ENCODE measurements at places on chromosomes 13 and 19.
A peak's percentile ranks its signal among the peaks of the same experiment; 100 is the strongest.

- DNase-seq = no peak
Measured at GRCh38 chr19:45852983-45853382, 10.0 kb downstream of the SYMPK start.

DNA sequence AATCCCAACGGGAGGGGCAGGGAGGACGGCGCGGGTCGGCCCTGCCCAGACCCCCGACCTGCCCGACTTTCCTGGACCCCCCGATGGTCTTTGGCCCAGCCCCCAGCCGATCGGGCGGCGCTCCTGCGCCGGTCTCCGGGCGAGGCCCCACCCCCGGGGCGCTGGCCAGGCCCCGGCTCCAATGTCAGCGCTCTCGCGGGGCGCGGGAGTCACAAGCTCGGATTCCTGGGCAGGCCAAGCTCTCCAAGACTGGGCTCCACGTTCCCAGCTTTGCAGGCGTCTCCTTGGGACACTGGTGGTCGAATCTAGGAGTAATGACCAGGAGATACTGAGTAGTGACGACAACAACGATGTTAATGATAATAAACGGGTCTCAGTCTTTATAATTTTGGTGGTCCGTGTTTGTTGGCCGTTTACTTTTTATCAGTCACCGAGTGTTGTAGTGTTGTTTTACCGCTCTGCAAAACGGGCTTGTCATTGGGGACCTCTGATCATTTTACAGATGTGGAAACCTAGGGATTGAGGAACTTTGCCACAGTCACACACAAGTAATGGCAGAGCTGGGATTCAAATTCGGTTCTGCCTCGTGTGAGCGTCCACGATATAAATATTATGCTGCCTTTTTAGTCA, 545 bp downstream of the RAD23A start:
- peak; percentile 35 for DNase-seq

- no peak for DNase-seq
Measured at GRCh38 chr13:107865643-107866031, 349.7 kb downstream of the LIG4 start.

- no peak for DNase-seq
Measured at GRCh38 chr13:77230560-77230959, 96.3 kb downstream of the MYCBP2 start.

- no peak for DNase-seq
Measured at GRCh38 chr13:97307882-97308624, 85.9 kb downstream of the MBNL2 start.

GRCh38 chr19:2488405-2488941, 12.5 kb downstream of the GADD45B start:
- DNase-seq = no peak

DNA sequence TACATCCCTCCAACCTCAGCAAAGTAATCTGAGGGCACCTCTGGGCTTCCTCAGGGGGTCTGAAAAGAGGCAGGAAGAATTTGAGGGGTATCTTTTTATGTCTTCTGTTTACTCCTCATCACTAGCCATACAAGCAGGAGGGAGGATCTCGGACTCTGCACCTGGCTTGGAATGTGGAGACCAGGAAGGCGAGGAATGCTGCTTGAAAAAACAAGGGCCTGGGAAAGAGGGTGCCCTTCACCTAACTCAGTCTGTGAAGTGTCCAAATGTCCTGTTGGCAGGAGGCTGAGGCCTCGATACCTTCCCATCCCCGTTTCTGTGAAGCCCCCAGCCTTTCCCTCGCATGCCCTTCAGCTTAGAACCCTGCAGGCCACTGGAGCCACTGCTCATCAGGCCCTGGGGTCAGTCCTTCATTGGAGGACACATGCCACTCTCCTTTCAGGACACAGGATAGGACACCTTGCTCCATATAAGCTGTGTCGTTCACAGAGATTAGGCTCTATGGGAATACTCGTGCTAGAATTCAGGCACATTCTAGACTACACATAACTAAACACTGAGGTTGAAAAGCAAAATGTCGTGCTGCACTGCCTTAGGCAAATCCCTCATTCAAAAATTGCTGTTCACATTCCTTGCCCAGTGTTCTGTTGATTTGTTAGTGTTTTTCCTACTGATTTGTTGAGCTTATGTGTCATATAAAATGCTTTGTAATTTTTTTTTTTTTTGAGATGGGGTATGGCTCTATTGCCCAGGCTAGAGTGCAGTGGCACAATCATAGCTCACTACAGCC, 49.7 kb downstream of the ESD start:
- DNase-seq = no peak

DNA sequence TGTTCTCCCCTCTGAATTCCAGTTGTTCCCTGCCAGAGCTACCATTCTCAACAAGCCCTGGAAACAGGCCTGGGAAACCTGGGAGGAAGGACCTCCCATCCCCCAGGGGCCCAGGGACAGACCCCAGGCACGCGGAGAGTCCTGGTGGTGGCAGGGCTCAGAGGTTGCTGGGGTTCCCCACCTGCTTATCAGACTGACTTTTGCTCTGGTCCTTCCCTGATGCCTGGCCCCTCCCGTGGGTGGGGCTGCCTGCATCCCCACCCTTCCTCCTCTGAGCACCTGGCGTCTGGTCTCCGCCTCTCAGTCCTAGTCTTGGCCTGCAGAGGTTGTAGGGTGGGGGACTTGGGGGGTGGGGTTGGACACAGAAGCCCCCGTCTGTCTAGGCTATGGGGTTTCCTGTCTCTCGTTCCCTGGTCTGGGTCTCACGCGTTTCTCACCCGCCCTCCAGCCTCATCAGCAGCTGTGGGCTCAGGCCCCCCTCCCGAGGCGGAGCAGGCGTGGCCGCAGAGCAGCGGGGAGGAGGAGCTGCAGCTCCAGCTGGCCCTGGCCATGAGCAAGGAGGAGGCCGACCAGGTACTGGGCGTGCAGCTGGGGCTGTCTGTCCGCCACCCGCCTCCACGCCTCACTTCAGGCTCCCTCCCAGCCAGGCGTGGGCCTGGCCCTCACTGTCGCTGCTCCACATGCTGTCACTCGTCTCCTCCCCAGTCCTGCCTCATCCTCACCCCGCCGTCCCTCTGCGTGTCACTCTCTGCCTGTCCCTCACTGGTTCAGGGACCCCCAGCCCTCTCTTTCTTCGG, 13.6 kb downstream of the EPN1 start:
- DNase-seq = no peak

DNA sequence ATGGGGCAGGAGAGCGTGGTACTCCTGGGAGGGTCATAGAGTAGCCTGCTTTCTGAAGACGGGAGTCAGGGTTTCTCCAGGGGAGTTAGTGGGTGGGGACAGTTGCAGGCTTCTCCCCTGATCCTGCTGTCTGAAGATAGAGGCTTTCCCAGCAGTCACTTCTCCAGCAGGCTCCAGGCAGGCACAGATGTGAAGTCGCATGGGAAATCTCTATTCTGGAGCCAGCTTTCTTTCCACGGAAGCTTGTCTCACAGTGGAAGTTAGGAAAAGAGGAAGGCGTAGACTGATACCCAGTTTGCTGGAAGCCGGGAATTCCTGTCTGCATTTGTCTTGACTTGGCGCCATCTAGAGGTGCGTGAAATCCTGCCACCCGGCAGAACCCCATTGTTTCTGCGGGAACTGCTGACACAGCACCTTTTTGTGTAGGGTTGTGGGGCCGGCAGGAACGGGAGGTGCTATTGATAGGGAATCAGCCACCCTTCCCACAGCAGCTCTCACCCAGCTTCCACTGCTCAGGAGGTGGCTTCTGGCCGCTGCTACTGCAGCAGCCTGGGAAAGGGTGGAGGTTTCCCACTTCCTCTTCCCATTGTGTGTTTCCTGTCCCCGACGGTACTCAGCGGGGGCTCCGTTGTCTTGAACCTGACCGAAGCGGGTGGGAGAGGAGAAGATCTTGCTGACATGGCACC, 28.5 kb upstream of the NPAS1 start:
- DNase-seq = peak; percentile 64

DNA sequence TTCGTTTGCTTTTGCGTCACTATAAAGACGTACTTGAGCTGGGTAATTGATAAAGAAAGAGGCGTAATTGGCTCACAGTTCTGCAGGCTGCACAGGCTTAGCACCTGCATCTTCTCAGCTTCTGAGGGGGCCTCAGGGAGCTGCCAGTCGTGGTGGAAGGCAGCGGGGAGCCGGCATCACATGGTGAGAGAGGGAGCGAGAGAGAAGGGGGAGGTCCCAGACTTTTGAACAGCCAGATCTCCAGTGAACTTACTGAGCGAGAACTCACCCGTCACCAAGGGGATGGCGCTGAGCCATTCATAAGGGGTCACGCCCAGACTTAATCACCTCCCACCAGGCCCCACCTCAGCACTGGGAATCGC, 58.7 kb upstream of the F7 start:
- DNase-seq = no peak

DNA sequence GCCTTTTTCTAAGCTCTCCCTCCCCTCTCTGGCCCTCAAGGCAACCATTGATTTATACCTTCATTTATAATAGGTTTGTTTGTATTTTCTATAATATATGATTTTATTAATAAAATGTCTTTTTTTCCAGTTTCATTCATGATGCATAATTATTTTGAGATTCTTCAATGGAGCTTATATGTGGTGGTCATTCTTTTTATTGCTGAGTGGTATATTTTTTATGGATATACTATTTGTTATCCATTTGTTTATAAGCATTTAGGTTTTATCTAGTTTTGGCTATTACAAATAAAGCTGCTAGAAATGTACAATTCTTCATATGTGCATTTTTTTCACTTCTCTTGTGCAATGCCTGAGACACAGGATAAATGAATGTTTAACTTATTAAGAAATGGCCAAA, 10.8 kb downstream of the ZNF211 start:
- no peak for DNase-seq

DNA sequence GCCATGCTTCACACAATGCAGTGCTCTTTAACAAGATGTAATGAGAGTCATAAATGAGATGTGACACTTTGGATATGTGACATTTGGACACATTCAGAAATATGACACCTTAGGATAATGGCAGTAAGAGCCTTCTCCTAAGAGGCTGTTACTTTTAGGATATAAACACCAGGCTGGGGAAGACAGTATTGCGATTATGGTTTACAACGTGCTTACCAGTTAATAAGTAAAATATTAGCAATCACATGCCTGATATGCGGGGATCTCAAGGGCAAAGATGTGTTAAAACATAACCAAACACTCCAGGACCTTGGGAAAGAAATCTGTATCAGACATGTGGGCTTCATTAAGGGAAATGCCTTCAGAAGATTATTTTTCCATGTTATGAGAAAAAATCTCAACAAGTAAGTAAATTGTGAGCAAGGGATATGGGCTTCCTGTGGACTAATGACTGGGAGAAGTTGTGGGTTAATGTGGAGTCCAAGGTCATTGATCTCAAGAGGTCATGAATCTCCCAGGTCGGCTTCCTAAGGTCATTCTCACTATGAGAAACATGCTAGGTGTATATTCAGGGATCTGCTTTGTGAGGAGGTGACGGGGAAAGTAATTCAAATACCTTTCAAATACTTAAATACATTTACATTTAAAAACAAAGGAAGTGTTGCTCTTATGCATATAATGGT, 105.3 kb downstream of the STARD13 start:
- DNase-seq = no peak

DNA sequence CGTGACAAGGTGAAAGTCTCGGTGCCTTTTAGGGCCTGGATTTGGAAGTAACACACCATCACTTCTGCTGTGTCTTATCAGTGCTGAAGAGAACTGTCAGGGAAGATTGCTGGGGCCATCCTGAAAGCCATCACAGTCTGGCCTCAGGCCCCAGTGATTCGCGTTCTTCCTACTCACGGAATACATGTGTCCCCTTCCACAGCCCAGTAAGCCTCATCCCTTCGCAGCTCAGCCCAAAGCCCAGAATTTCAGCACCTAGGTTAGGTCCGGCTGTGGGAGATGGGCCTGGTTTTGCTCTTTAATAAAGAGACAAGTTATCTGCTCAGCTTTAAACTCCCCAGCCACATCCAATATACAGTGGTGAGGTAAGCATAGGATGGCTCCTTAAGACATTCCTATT, 113.0 kb upstream of the SPACA7 start:
- DNase-seq = no peak

DNA sequence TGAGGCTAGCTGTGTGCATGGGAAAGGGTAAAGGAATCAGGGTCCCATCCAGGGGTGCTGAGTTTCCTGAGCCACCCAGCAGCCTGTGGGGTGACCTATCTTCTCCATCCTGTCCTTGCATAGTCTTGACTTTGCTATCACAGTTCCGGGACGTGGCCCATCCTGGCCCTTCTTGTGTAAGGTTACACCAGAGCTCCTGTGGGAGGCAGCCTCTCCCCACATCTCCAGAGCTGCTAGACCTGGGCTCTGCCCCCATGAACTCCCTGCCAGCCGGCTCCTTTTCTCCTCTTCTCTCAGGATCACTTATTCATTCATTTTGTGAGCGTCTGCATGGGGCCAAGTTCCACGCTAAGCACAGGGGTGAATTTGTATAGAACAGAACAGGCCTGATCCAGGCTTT, 238.9 kb downstream of the TSHZ3 start:
- DNase-seq = no peak

GRCh38 chr13:110914081-110914330, 863 bp downstream of the ANKRD10 start:
- DNase-seq = no peak

DNA sequence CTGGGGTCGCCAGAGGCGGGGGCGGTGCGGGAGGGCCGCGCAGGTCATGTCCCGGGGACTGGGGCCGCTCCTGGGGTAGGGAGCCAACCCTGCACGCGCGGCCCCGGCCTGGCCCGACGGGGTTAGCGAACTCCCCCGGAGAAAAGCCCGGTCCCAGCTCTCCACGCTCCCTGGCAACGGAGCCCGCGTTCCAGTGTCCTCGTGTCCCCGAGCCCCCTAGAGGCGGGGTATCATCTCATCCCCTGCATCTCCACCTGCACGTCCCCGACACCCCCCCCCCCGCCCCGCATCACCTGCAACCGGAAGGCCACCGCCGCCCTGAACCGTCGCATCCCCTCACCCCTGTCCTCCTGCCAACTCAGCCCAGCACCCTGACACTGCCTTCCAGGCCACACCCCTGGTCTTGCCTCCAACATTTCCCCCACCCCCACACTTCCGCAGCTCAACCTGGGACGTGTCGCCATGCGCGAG, 2.7 kb downstream of the WDR88 start:
- no peak for DNase-seq

GRCh38 chr19:42412661-42413076, 14.5 kb downstream of the LIPE start:
- DNase-seq = no peak

DNA sequence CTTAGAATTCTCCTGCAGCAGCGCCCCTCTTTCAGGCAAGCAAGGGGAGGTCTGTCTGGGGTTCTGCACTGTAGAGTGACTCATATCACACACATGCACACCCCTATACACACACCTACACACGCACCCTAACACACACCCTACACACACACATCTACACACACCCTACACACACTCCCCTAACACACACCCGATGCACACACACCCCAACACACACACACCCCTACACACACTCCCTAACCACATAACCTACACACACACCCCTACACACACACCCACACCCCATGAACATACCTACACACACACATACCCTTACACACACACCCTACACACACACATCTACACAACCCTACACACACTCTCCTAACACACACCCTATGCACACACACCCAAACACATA, 493.2 kb downstream of the IRS2 start:
- no peak for DNase-seq

GRCh38 chr13:44197791-44198770, 175.5 kb upstream of the SERP2 start:
- no peak for DNase-seq

GRCh38 chr13:56697011-56697410, 443.7 kb upstream of the PRR20A start:
- no peak for DNase-seq

- DNase-seq = no peak
Measured at GRCh38 chr13:25300861-25301346, 521 bp upstream of the NUP58 start.

Measured in fibroblast of skin of left biceps (primary cell).